ENCODE measurements at places on chromosomes 2 and 18.

GRCh38 chr2:207408086-207408794, 121.5 kb upstream of the CREB1 start:
- no peak for DNase-seq

DNA sequence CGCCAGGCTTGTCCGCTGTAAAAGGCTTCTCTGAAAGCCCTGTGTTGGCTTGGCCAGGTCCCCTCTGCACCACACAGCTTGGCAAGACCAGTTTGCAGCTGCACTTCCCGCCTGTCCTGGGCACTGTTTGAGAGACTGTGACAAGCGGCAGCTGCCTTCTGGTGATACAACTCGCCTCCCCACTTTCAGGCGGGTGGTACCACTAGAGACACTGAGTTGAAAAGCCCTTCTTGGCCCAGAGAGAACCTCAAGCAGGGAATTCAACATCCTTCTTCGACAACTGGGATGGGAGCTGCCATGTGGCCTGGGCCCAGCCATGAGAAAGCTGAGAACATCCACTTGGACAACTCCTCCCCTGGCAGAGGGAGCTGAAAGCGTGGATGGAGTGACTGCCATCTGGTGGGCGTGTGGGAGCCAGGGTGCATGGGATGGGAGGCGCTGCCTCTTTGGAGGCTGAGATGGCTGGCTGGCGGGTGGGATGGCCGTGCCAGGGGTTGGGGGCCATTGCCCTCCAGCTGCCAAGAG, 125.5 kb upstream of the REV1 start:
- no peak for DNase-seq

GRCh38 chr2:27889774-27890145, 427 bp downstream of the RBKS start:
- DNase-seq: peak; percentile 57

GRCh38 chr18:22168360-22168921, 948 bp upstream of the GATA6 start:
- DNase-seq: peak; percentile 79

DNA sequence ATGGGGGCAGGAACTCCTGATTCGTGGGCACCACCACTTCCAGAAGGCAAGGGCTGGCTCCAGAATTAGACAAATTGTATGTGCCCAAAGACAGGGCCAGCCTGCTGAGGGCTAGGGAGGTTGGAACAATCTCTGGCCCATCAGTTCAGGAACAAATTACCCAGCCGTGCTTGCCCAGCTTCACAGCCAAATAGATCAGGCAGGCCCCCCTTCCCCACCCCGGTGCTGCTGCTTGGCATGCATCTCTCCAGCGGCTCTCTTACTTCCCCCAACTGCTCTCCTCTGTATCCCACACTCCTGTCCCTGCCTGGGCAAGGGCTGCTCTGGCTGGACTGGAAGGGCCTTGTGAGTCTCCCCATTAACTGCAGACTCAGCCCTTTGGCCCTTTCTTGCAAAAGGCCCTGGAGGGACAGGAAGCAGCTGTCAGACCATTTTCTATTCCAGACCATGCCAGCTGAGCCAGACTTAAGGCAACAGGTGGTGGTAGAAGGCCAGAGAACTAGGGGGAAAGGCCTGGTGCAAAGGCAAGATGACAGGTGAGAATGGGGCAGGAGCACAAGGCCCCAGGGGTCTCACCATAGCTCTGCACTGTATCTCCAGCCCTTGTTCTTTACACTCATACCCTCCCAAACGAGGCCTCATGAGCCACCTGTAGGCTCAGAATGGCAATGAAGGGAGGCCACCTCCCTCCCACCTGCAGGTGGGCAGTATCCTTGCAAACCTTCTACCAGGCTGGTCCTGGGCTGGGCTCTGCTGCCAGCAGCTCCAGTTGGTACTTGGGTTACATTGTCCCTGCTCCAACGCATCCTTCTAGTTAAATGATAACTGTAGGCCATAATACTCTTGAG, 30.7 kb upstream of the ACAA2 start:
- DNase-seq: no peak

DNA sequence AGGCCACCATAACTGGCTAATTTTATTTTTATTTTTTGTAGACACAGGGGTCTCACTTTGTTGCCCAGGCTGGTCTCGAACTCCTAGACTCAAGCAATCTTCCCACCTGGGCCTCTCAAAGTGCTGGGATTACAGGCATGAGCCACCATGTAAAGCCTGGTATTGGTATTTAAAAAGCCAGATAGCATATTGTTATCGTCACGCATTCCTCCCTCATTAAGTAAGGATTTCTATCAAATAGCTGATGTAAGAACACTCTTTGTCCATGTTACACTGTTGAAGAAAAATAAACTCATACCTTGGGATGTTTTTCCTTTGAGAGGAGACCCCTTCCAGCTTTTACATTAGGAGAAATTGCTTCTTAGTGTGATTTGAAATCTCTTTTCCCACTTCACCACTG, 39.2 kb upstream of the DARS1 start:
- no peak for DNase-seq

- DNase-seq: no peak
Measured at GRCh38 chr2:206886696-206887095, 52.6 kb upstream of the CPO start.

GRCh38 chr18:45657357-45658335, 42.4 kb downstream of the SLC14A2 start:
- DNase-seq: no peak

- DNase-seq: no peak
Measured at GRCh38 chr18:54358495-54359040, 862 bp downstream of the C18orf54 start.

DNA sequence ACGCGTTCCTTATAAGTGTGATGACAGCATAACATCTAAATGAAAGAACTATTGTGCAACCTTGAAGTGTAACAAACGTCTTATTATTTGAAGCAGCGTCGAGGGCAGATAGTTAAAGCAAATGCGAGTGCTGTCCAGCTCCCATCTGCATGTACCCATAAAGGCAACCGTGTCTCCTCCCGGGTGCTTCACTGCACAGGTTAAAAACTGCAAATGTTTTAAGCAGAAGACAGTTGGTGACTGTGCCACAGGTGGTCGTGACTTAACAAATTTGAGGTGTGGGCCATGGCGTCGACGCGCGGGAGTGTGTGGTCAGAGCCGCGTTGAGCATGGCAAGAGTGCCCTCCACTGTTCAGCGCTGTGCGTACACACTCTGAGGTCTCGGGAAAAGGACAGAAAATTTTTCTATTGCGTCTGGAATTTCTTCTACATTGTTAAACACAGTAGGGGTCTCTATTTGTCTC, 6.4 kb downstream of the SALL3 start:
- DNase-seq: no peak

GRCh38 chr2:32008805-32009515, 1.8 kb downstream of the MEMO1 start:
- peak; percentile 16 for DNase-seq

- DNase-seq: no peak
Measured at GRCh38 chr2:32942793-32943485, 3.8 kb upstream of the LTBP1 start.

GRCh38 chr2:9168821-9169221, 37.8 kb upstream of the ASAP2 start:
- DNase-seq: no peak

DNA sequence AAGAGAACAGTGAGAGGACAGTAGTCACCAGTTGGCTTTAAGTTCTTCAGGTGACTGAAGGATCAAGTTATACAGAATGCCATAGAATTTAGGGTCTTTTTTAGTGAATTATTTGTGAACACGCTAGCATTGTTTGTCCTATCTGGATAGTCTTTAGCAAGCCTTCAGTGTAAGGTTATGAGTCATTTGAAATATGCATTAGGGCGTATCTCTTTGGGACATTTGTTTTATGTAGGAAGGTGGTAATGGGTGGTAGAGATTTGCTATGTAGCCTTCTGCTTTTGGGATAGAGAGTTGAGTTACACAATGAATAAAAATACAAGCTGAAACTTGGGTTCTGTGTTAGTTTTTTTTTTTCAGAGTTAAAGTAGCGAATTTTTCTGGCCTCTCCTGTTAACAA, 13.0 kb downstream of the ACTR2 start:
- DNase-seq: no peak

- DNase-seq: no peak
Measured at GRCh38 chr18:76401498-76401897, 93.5 kb downstream of the ZNF516 start.

DNA sequence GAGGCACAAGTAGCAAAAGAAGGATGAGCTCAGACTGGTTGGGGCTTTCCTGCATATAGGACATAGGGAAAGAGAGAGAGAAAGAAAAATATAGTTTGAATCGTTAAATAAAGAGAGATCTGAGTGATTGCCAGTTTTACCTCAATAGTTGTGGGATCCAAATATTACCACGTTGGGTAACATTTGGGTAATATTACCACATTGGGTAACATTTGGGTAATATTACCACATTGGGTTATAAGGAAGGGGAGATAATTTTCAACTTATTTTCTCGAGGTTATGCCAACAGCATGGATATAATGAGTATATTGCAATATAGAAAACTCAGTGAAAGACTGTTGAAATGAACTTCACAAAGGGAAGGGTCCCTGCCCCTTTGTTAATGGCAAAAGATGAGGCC, 20.7 kb downstream of the SP140 start:
- DNase-seq: no peak

- no peak for DNase-seq
Measured at GRCh38 chr2:196215376-196215775, 44.0 kb upstream of the STK17B start.

DNA sequence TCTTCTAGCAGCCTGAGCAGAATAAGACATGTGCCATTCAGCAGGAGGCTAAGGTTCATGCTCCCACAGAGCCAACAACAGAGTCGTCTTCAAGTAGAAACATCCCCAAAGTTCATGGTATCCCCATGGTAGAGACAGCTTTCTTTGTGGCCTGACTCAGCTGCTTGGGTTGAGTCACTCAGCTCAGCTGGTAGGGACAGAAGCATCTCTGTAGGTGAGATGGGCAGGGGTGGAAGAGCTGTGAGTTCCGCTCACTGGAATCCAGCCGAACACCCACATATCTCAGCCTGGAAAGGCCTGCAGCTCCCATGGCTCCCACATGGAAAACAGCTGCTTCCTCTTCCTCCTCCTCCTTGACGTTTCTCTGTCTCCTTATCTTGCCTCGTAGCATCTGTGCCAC, 792.7 kb downstream of the RNF144A start:
- no peak for DNase-seq

GRCh38 chr2:231383416-231384108, 11.9 kb upstream of the B3GNT7 start:
- no peak for DNase-seq

- DNase-seq: no peak
Measured at GRCh38 chr2:58055033-58055786, 8.6 kb downstream of the VRK2 start.

GRCh38 chr2:23495661-23496114, 110.7 kb downstream of the KLHL29 start:
- no peak for DNase-seq

All from adrenal gland (tissue), 19 donors.